ENCODE measurements at places on chromosomes 11 and 22.

- no peak for DNase-seq
Observed at GRCh38 chr11:2208691-2209369, 37.2 kb upstream of the TH start.

GRCh38 chr22:50085211-50085972 is at the start of gene MLC1:
Gene MLC1, minus strand, starts transcription at chr22:50085426. Its CDS starts 524 bp downstream, at chr22:50084902.
- peak; percentile 13 for DNase-seq

GRCh38 chr11:62238151-62238550 is 3.9 kb upstream of the SCGB1D2 start:
- DNase-seq, result no peak

- DNase-seq, result no peak
Observed at GRCh38 chr11:28040384-28040783, 67.6 kb downstream of the KIF18A start.

DNA sequence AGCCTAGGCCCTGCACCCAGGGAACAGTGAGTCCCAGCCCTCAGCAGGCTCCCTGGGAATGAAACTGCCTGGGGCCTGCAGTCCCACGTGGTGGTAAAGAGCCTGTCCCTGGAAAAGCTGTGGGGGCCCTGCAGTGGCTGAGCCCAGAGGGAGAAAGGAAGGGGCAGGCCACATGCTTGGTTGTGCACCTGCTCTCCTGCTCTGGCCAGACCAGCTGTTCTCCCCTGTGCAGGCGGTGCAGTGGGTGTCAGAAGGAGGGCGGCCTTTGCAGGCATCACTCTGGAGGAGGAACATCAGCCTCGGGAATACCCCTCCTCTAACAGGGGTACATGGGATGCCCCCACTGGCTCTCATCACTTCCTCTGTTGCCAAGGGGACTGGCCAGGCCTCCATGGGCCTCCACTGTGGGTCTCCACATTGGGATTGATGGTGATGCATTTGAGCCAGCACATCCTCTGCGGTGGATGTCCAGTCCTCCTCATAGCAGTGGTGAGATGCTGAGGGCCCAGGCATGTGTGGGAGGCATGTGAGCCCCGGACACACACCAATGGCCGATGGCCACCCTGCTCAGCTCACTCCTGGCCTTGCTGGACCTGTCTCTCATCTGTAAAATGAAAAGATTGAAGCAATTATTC is 690.4 kb downstream of the BRD1 start:
- DNase-seq, result no peak

DNA sequence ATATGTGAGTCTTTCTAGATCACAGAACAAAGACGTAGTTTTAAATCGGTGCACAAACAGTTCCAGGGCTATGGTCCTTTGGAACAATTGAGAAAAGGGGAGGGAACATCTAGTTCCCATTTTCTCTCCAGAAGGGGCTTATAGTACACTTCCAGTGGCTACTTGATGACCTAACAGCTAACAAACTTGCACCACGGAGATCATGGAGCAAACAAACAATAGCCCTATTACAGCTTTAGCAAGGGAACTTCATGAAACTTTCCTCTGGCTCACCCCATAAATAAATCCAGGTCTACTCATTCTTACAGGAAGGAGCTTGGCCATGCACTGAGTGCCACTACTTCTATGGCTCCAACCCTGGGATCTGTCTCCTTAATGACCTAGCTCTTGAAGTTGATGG is 8.3 kb upstream of the FOLR2 start:
- DNase-seq, result no peak

GRCh38 chr11:74311352-74311926 is at the start of gene P4HA3:
Gene P4HA3, minus strand, starts transcription at chr11:74311640. Its CDS starts 29 bp downstream, at chr11:74311611.
- DNase-seq, result peak; percentile 59

- peak; percentile 58 for DNase-seq
Observed at GRCh38 chr11:130431331-130431773, 2.9 kb upstream of the ADAMTS8 start.

DNA sequence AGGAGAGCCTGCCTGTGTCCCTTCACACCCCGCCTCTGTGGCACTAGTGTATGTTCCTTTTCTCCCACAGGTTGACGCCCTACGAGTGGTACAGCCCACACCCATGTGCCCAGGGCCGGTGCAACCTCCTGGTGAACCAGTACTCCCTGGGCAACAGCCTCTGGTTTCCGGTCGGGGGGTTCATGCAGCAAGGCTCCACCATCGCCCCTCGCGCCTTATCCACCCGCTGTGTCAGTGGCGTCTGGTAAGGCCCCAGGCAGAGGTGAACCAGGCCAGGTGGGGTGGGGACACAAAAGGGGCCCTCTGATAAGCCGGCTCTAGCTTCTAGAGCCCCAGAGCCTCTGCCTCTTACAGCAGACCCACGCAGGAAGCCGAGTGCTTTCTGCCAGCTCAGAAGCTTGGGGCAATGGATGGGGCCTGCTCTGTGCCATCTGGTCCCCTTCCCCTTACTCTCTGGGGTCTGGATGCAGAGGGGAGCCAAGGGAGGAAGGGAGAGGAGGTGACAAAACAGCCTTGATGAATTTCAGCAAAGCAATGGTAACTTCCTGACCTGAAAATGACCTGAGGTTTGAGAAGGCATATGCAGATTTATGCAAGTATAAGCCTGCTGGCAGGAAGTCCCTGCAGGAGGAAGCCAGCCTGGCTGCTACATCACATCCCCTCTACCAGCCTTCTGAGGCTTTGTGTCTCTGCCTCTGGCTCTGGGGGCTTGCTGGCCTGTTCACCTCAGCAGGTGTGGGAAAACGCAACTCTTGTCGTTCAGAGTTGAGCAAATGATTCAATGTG is 67.0 kb upstream of the TBCEL start:
- DNase-seq, result no peak

DNA sequence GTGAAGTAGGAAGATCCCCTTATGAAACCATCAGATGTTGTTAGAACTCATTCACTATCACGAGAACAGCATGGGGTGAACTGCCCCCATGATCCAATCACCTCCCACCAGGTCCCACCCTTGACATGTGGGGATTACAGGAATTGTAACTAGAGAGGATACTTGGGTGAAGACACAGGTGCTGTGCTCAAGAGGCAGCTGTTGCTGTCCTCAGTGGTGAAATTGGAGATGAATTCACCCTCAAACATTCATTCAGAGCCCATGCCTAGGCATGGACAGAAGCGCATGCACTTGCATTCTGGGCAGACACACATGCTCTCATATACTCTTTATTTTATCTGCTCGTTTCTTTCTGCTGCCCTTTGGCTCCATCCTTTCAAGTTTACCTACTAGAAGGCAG is 385.0 kb downstream of the INSC start:
- no peak for DNase-seq

DNA sequence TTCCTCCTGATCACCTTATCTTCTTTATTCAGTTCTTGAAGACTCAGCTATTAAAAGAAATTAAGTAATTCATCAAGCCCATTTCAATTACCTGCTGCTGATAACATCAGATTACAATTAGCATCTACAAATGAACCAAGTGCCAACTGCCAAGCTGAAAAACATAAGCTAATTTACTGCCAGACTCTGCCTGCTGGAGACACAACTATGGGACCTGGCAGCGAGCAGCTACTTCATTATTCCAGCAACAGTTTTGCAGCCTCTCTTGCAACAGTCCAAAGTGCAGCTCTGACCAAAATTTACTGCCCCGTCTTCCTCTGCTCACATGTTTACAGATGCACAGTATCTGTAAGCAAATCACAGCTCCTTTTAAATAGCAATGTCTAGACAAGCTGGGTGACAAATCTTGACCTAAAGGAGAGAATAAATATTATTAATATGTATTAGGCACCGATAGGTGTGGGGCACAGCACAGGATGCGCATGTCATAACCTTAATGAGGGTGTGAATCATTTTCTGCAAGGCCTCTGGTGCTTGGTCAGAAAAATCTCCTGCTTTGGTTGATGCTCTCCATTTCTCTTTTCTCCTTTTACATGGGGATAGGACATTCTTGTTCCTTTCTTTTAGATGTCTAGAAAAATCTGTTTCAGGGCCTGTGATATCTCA is 232.2 kb upstream of the PITPNB start:
- no peak for DNase-seq

DNA sequence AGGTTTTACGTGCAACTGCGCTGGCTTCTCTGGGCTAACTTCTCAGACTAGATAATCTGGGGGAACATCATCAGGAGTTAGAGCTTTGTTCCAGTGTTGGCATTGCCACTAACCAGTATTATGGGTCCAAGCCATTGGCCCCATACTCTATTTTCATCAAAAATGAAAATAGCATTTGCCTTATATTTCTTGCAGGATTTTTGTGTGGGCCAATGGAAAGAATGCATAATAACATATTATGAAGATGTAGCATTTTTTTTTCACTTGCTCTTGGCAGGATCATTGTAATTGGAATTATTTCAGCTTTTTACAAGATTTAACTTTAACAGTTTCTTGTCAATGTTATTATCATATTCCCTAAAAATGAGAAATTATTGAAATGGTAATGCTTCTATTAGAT is 16.1 kb downstream of the ARHGAP42 start:
- no peak for DNase-seq

GRCh38 chr11:75467311-75467710 is 34.3 kb upstream of the KLHL35 start:
- no peak for DNase-seq

- no peak for DNase-seq
Observed at GRCh38 chr11:79321263-79321662, 119.6 kb downstream of the TENM4 start.

DNA sequence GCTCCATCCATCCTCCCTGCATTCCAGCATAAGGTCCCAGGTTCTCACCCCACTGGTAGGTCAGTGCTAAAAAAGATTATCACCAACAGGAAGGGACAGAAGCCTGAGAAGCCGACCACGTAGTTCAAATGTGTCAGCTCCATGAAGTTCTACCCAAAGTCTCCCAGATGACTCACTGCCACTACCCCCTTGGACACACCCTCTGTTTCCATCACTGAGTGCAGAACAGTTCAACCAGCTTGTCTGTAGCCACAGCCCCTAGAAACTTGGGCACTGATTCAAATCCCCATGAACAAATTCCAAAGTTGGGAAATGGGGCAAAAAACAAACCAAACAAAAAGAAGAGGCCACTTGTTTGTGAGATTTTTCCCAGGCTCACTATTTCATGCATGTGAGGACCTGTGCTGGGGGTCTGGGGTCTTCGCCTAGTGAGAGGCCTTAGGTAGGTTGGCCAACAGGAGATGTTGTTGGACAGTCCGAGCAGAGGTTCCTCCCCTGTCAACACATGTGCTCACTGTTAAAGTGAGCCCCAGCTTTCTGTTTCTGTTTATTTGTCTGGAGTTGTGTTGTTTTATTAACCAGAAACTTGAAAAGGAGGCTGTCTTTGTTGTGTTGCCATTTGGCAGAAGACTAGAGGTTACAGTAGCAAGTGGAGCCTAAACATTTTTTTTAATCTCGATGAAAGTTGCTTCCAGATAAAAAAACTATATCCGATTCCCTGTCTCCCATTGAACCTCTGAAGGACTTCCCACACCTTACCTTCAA is 24.2 kb upstream of the FLI1 start:
- no peak for DNase-seq

GRCh38 chr11:77789061-77789730 is 31.3 kb downstream of the RSF1 start:
- no peak for DNase-seq

DNA sequence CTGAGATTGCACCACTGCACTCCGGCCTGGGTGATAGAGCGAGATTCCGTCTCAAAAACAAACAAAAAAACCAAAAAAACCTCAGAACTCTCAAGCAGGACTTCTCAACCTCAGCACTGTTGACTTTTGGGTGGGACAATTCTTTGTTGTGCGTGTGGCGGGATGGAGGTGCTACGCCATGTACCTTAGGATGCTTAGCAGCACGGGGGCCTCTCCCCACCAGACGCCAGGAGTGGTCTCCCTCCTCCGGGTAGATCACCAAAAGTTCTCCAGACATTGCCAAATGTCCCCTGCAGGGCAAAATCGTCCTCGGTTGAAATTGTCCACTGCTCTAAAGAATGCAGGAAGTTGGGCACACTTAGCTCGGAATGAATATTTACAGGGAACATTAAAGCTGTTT is 26.9 kb upstream of the ATXN10 start:
- DNase-seq, result no peak

DNA sequence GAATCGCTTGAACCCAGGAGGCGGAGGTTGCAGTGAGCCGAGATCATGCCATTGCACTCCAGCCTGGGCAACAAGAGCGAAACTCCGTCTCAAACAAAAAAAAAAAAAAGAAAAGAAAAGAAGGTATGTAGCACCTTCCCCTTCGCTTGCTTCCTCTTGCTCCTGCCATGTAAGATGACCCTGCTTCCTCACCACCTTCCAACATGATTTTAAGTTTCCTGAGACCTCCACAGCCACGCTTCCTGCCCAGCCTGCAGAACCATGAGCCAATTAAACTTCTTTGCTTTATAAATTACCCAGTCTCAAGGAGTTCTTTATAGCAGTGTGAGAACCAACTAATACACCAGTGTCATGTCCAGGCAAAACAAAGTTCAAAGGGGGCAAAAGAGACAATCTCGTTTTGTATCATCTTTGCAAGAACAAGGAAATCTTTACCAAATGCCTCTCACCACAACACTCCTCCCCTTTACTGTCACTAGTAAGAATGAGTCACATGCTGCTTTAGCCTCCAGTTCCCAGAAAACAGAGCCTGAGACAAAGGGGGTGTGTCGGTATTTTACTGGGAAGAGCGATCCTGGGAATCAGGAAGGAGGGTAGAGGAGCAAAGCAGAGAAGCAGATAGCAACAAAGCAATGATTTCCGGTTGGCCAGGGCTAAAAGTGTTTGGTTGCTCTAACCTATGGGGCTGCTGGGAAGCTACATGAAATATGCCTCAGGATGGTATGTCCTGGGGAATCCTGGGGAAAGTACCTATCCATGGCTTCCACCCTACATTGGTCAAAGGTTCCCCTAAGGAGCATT is 10.5 kb upstream of the MCHR1 start:
- no peak for DNase-seq

DNA sequence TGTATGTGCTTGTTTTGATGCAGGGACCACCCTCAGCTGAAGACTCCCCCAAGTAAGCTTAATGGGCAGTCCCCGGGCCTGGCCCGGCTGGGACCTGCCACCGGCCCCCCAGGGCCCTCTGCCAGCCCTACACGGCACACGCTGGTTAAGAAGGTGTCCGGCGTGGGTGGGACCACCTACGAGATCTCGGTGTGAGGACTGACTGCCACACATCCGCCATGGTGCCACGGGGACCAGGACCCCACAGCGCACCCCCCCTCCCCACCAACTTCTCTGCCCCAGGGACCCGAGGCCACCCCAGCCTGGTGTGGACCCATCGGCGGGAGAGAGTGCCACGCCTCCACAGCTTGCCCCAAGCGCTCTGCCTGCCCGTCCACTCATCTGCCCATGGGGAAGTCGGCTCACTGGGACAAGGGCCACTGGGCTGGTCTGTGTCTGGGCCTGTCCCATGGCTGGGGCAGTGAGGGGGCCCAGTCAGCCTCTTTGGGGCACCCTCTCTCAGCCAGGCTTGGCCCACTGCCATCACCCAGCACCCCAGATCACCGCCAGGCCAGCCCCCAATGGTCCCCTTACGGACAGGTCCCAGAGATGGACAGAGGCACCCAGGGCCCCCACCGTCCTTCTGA is 5.5 kb downstream of the CCDC188 start:
- no peak for DNase-seq

DNA sequence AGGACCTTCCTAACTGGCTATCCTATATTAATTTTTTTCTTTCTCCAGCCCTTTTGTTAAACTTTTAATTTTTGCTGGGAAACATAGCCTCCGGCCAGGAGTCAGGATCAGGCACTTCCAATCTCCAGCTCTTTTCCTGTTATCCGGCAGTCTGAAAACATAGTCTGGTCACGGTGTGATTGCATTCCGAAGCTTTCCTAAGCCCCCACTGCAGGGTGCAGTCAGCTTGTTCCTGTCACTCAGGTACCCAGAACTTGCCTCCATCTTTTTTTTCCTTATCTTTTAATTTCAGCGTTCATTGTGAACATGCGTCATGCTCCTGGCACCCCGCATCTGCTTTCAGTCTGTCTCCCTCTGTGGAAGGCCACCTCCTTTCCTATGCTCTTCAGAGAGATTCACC is 59.4 kb downstream of the GRK3 start:
- DNase-seq, result no peak

All from stimulated activated CD8-positive, alpha-beta memory T cell treated with anti-CD3 and anti-CD28 coated beads, Interleukin-2, amount 100 ng/mL, for 48 hours (primary cell).